ENCODE measurements at places on chromosomes 4 and X. TPM values are rescaled to one million over a fixed set of nuclear protein-coding genes. Genes with fewer than 3 reads are reported as not detected.

PRR32 gene
- total RNA-seq, result not detected

UGT2A1 gene
- total RNA-seq, result not detected

FGF16 gene
- 0.22 TPM for total RNA-seq

PRICKLE3 gene
- total RNA-seq, result 14.3 TPM

STAP1 gene
- not detected for total RNA-seq

GAGE12J gene
- not detected for total RNA-seq

KLHL4 gene
- total RNA-seq, result 16.1 TPM

BEX4 gene
- 22.8 TPM for total RNA-seq

TKTL1 gene
- not detected for total RNA-seq

GEMIN8 gene
- total RNA-seq, result 5.3 TPM

AREG gene
- total RNA-seq, result 18.5 TPM

EVC2 gene
- 9.8 TPM for total RNA-seq

WDR44 gene
- total RNA-seq, result 18.1 TPM

FMR1NB gene
- total RNA-seq, result not detected

GPC4 gene
- 14.1 TPM for total RNA-seq

ARMCX5 gene
- 14.6 TPM for total RNA-seq

GUCY1B1 gene
- 9.0 TPM for total RNA-seq

ZCCHC18 gene
- total RNA-seq, result not detected

ANOS1 gene
- 2.4 TPM for total RNA-seq

HPGDS gene
- not detected for total RNA-seq

MGAT4D gene
- not detected for total RNA-seq

USP51 gene
- total RNA-seq, result 7.1 TPM

HAUS3 gene
- total RNA-seq, result 8.2 TPM

MAGEA2B gene
- not detected for total RNA-seq

MEPE gene
- not detected for total RNA-seq

CXorf49 gene
- 0.39 TPM for total RNA-seq

PGRMC2 gene
- 84.0 TPM for total RNA-seq

TSPYL2 gene
- 7.2 TPM for total RNA-seq

SPON2 gene
- 5.0 TPM for total RNA-seq

MAGEA9B gene
- total RNA-seq, result not detected

TRIM75 gene
- not detected for total RNA-seq

TMPRSS11D gene
- not detected for total RNA-seq

ITGB1BP2 gene
- total RNA-seq, result 3.1 TPM

WNK3 gene
- 4.7 TPM for total RNA-seq

MPP1 gene
- total RNA-seq, result 9.2 TPM

TMEM150C gene
- total RNA-seq, result under 0.01 TPM

LRP2BP gene
- total RNA-seq, result 1.2 TPM

SPP1 gene
- total RNA-seq, result not detected

PTCHD1 gene
- total RNA-seq, result under 0.01 TPM

PCDH7 gene
- total RNA-seq, result 111 TPM

PABPC4L gene
- 2.0 TPM for total RNA-seq

HS3ST1 gene
- 0.22 TPM for total RNA-seq

ABLIM2 gene
- total RNA-seq, result under 0.01 TPM

AR gene
- not detected for total RNA-seq

NUDT9 gene
- total RNA-seq, result 7.5 TPM

SOX3 gene
- total RNA-seq, result not detected

BCLAF3 gene
- total RNA-seq, result 4.2 TPM

ADGRG4 gene
- under 0.01 TPM for total RNA-seq

TAF7L gene
- total RNA-seq, result under 0.01 TPM

NKX6-1 gene
- 0.11 TPM for total RNA-seq

SSX4 gene
- total RNA-seq, result not detected

SOD3 gene
- 2.4 TPM for total RNA-seq

C4orf46 gene
- 7.1 TPM for total RNA-seq

SPANXB1 gene
- not detected for total RNA-seq

MFAP3L gene
- 13.7 TPM for total RNA-seq

ENPEP gene
- 2.3 TPM for total RNA-seq

Data from placental epithelial cell (primary cell).